ENCODE measurements at places on chromosomes 1 and 21.

DNA sequence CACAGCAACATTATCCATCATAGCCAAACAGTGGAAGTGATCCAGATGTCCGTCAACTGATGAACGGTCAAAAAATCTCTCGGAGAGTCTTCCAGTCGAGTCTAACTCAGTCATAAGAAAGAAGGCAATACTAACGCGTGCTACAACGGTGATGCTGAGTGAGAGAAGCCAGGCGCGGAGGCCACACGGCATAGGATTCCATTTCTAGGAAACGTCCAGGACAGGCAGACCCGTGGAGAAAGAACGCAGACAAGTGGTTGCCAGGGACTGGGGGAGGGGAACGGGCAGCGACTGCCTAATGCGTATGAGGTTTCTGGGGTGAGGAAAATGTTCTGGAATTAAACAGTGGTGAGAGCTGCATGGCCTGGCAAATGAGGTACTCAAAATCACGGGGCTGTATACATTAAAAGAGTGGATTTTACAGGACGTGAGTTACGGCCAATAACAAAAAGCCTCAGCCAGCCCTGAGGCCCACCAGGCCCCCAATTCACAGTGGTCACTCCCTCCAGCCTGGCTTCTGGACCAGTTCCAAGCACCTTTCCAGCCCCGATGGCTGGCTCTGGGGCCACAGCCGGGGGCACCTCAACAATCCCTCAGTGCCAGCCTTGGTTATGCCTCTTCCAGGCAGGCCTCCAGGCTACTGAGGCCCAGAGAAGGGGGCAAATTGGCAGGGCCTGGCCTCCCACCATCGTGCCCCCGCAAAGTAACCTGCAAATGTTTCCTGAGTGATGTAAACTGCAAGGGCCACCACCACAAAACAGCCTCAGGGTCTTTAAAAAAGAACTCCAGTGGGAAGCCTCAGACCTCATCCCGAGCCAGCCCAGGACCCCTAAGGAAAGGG lies 3.4 kb downstream of the WNT9A start:
- no peak for DNase-seq

DNA sequence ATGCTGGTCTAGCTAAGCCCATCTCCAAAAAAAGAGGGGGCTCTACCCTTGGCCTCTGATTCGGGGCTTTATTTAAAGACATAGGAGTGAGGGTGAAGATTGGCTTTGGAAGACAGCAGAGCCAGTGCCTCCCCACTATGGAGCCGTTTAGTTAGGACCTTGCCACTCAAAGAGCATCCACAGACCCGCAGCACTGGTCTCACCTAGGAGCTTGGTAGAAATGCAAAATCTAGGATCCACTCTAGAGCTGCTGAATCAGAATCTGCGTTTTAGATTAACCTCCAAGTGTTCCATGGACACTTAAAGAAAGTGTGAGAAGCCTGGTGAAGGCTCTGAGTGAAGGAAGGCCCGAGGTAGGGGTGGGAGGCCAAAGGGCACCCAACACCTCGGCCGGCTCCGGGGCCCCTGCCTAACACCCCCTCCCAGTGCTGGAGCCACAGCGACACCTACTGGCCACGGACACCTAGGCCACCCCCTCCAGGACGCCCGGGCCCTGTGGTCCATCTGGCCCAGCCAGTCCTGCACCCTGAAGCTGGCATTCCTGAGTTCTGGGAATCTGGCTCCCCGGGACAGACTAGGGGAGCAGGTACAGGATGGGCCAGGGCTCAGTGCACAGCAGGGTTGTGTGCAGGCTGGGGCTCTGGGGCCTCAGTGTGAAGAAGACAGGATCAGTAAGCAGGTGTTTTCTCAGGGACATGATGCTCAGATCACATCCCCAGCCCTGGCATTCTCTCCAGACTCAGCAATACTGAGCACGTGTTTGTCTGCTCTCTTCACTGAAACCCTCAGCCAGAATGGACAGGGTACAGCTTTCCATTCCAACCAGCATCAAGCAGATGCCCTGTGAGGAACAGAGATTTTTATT lies 79.2 kb downstream of the TMEM53 start:
- DNase-seq, result peak; percentile 56

DNA sequence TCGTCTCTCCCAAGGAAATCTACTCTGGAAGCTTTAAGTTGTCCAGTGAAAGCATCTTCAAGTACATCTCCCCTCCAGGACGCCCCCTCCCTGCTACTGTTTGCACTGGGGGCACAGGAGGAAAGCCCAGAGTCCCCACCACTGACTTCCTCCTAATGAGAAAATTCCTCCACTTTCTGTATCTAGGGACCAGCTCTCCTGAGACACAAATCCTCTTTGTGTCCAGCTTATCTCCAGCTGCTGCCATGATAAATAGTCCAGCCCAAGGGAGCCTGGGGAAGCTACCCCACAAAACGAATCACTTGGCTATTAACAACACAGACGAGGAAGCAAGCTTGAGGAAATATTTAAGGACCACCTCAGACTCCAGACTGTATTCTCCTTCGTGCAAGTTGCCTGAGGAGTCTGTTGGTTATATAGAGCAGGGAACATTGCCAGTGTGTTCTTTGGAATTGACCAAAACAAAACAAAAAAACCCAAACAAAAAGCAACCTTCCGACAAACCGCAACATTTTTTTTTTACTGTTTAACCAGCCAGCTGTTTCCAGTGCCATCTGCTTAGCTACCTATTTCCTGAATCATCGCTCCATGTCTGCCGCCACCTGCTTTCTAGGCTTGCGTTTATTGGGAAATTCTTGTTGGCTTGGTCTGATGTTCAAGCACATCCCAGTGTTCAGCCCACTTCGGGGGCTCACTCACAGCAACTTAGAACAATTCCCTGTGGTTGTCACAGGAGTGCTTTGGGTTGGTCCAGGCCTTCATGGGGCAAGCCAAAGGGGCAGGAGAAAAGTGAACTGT lies 7.7 kb downstream of the C1orf226 start:
- no peak for DNase-seq

DNA sequence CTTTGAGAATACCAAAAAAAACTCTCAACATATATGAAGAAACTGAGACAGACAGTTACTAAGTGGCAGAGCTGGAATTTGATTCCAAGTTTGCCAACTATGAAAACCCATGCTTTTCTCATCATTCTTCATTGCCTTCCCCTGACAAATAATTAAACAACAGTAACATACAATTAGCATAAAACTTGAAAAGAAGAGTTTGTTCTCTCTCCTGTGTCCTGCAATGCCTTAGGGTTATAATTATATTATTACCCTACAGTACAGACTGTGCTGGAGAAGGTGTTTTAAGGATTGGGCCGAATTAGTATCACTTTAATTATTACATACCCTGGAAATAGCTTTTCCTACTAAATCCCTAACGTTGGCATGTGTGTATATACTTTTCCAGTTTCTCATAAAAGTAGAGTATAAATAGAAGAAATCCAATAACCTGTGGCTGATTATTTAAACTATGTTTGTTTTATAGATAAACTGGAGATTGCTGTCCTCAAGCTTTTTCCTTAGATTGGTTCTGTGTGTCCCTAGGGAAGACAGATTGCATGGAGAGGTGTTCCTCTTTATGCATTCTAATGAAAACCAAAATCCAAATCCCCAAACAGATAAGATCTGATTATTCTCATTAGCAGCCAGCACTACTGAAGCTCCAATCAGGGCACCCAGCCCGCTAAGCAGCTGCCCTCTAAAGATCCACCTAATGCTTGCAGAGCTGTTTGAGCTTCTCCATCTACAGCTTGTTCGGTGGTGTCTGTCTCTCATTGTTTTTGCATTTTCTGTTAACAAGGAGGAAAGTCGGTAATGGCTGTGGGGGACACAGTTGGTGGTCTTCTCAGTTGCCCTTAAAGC lies 156.3 kb downstream of the TM2D1 start:
- DNase-seq, result no peak

- no peak for DNase-seq
Observed at GRCh38 chr1:219201656-219202055, 28.0 kb downstream of the LYPLAL1 start.

DNA sequence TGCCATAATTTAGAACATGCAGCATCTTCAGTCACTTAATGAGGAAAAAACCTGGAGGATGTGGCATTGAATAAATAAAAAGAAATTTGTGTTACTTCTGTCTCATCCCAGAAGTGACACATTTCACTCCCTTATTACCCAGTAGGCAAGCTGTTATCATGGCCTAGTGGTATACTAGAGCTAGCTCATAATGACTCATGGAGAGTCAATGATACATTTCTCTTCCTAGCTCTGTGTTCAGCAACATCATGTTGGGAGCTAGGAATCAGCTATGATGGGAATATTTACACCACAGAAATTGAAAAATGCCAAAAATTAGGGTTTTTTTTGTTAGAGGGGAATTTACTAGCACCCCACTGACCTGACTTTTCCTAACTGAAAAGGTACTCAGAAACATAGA lies 182.7 kb downstream of the HMCN1 start:
- DNase-seq, result no peak

GRCh38 chr1:33097762-33098161 lies 16.8 kb downstream of the AZIN2 start:
- no peak for DNase-seq

DNA sequence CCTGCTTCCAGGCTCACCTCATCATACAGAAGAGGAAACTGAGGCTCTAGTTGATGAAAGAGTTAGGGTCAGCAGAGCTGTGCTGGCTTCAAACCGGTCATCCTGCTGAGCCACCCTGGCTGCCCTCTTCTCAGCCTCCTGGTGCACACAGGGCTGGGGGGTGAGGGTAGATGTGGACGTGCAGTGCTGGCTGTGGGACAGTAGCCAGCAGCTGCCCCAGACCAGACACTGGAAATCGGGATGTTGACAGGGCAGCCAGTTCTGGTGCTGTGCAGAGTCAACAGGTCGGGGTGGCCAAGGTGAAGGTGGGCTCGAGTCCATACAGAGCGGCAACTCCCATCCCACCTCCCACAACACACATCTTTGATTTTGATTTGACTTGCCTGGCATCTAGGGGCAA lies 1.5 kb upstream of the CLCNKA start:
- DNase-seq, result no peak

DNA sequence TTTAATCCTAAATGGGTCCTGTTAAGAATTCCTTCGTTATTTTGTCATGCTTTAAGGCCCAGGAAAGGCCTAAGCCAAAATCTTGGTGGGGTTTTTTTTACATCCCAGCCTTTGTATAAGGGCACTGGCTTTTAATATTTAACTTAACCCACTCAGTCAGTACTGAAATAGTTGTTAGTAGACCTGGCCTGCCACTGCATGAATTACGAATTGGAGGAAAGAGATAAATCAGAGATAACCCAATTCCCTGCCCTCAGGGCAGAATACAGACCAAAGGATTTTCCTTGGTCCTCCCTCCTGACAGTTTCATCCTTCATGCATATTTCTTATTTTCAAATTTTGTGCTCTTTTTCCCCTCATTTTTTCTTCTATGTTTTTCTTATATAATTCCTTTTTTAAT lies 193.0 kb downstream of the FASLG start:
- DNase-seq, result no peak

GRCh38 chr1:217333939-217334338 lies 297.0 kb downstream of the GPATCH2 start:
- DNase-seq, result no peak

- no peak for DNase-seq
Observed at GRCh38 chr1:42923367-42924081, 35.1 kb downstream of the SLC2A1 start.

DNA sequence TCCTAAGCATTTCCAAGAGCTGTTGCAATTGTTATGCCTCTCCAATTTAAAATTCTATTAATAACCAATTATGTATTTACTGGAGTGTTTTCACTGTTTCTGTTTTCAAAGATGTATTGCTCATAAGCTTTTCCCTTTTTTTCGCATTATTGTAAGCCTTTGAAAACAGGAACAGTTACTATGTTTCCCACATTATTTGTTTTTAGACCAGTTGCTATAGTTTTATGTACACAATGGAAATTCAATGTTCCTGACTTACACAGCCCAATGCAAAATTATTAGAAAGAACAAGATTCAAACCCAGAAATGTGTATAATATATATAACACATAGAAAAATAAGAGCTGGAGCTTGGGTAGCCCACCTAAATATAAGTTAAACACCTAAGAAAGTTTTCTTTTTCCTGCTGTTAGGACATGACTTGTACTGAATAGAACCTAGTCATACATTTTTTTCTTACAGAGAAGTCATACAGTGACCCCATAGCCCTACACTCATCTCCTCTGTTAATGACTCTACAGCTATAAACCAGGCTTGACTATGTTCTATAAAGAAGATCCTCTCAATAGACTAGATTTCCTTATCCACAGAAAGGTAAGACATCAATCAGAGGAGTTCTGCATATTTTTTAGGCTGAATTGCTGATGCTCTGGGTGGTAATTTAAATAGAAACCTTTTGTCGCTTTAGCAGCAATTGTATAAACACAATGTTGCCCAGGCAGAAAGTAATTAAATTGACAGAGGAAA lies 299.6 kb downstream of the USH2A start:
- no peak for DNase-seq

All from T-helper 1 cell (primary cell).